ENCODE measurements at places on chromosomes 2 and 18.

GRCh38 chr2:118130385-118130784 is 42.1 kb downstream of the INSIG2 start:
- no peak for DNase-seq

DNA sequence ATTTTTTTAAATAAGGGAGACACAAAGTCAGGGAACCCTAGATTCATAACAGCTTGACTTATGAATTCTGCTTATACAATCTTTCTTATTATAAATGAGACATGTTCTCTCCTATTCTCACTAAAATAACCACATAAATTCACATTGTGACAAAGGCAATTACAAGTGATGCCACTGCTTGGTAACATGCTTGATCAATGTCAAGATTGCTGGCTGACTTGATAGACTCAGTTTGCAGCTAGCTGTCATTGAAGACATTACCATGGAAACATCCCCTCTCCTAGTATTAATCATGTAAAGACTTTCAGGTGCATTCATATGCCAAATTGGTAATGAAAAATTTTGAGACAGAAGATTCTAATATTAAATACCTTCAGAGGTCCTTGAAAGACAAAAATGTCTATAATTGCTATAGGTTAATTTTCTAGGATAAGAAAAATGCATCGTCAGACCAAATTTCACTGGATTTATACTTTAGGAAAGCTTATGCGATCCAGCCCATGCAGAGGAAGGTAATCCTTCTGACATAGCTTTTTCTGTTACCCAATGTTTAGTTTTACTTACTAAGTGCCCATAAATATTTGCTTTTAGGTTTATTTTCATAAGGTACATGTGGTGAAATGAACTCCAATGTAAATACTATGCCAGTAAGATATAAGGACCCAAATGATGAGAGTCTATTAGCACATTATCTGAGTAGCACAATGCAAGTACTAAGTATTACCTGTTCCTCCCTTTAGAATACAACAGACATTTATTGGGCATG is 32.6 kb upstream of the ENOSF1 start:
- DNase-seq, result no peak

GRCh38 chr2:239310401-239311061 is 90.3 kb downstream of the HDAC4 start:
- no peak for DNase-seq

DNA sequence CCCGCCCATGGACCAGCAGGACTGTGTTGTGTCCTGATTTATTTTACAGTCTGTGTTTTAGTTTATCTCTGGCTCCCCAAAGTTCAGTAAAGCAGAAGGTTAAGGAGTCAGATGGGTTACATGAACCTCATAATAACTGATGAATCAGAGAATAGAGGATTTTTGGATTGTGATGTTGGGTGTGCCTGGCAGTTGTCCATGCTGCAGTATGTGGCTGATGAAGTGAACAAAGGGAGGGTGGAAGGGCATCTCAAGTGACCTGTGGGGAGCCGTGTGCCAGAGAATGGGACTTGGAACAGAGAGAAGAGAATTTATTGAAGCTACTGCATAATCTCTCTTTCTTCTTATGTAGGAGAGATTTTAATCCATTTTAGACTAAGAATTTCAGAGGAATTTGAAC is 145.5 kb downstream of the MAP4K4 start:
- no peak for DNase-seq

DNA sequence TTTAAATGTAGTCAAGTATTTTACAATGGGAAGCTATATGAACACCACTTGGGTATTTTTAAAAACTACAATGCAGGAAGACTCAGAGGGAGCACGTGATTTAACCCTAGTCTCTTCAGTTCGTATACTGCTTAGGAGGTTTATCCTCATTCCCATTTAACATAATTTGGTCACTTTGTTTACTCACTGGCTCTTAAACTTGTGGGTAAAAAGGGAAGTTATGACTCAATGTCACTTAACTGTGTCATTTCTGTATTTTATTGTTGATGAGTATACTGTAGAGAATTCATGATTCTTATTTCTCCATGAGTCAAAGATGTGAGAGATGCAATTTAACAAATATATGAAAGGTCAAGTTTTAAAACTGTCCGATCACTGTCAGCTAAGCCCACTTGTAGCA is 48.2 kb downstream of the SLC66A3 start:
- no peak for DNase-seq

- no peak for DNase-seq
These were observed 22.2 kb downstream of the BUB1 start for GRCh38 chr2:110655701-110656100.

- no peak for DNase-seq
These were observed 43.8 kb upstream of the SCN9A start for GRCh38 chr2:166419616-166419934.

- no peak for DNase-seq
These were observed 13.8 kb upstream of the ZBTB7C start for GRCh38 chr18:48422947-48423378.

DNA sequence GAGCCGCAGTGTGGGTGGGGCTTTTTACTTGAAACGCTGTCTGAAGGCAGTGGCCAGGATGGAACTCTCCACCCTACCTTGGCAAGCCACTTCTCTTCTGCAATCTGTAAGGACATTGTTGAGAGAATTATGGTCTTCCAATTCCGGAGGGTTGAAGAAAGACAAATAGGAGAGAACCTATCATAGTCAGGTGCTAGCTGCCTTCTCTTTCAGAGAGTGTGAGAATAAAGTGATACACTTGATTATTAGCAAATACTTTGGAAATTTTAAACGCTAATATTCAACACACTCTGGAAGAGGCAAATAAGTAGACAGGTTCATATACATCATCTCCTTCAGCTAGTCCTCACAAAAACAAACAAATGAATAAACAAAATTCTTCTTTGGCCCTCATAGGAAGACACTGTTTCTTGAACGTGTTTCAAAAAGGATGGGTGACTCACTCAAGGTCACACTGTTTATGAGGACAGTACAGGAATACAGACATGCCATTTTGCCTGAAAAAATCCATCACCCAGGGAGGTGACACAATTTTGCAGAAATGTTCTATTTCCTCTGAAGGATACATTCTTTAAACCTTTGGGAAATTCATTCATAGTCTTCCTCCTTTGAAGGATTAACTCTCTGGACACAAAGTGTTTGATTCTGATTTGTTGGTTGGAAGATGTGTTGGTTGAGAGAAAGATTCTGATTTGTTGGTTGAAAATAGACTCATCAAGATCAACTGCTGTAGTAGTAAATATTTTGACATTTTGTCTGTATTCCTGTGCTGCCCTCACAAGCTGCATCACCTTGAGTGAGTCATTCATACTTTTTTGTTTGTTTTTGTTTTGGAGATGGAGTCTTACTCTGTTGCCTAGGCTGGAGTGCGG is 2.2 kb upstream of the IL1RN start:
- no peak for DNase-seq

- no peak for DNase-seq
These were observed 368.0 kb downstream of the GALR1 start for GRCh38 chr18:77617694-77618093.

DNA sequence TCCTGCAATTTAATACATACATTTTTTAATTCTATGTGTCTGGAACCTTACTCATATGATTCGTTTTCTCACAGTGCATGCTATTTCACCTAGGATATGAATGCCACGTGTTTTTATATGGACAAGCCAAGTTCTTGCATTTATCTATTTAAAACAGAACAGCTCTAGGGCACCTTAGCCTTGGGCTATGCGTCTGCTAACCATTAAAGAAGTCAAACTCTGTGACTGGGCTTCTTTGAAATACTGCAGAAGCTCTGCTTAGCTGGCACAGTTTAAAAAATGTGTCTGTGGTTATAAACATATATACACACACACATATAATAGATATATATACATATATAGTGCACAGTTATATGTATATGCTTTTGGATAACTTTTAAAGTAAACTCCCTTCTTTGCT is 890.8 kb upstream of the KLHL29 start:
- DNase-seq, result no peak

Measured in stimulated activated CD4-positive, alpha-beta T cell treated with anti-CD3 and anti-CD28 coated beads, TNF-alpha, amount 100 ng/mL, for 24 hours (primary cell).